ENCODE measurements at places on chromosomes 7 and 10.

GRCh38 chr10:52056291-52056690 lies 257.8 kb upstream of the DKK1 start:
- no peak for DNase-seq

GRCh38 chr7:140920745-140921144 lies 4.0 kb downstream of the BRAF start:
- no peak for DNase-seq

- DNase-seq = no peak
These were observed 6.7 kb upstream of the PAXIP1 start for GRCh38 chr7:155009570-155010157.

- DNase-seq = no peak
These were observed 5.0 kb downstream of the VIPR2 start for GRCh38 chr7:159139639-159140038.

- no peak for DNase-seq
These were observed 169.3 kb upstream of the AKR1E2 start for GRCh38 chr10:4656576-4657194.

DNA sequence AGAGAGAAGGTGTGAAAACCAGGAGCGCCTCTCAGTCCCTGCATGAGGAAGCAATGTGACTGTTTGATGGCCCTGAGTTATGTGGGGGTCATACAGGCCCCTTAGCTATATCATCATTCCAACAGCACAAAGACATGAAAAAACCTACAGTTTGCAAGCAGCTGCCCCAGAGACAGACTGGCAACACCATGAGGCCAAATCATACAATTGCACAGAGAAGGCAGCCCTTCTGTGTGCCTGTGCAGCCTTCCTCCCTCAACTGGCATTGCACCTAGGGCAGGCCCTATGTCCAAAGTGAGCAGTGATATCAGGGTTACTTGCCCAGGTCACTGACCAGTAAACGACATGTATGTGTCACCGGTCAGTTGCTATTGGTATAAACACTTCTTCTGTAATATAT lies 41.6 kb downstream of the GPRIN2 start:
- no peak for DNase-seq

DNA sequence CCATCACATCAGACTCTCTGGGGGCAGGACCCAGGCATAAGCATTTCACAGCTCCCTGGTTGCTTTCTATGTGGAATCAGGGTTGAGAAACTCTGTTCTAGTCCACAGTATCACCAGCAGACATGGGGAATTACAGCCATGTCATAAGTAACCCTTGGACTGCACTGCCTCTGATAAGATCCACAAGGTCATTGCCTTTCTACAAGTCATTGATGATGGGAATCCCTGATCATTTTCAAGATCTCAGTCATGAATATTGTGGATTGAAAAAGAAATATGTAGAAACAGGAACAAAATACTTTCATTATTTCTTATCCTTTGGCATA lies 304.1 kb downstream of the KLF6 start:
- DNase-seq = no peak

DNA sequence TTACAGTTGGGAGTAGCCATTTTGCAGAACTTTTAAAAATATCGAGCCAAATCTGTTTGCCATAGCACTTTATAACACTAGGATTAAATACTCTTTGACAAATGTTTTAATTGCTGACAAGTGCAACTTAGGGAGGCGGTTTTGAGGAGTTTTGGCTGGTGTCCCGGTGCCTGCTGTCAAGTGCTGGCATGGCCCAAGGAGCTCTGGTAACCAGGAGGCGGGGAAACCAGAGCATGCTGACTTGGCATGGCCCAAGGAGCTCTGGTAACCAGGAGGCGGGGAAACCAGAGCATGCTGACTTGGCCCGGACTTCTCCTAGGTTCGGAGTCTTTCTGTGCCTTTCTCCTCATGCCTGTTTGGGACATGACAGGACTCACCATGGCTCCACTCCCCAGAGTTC lies 30.8 kb upstream of the ZNF32 start:
- DNase-seq = no peak

DNA sequence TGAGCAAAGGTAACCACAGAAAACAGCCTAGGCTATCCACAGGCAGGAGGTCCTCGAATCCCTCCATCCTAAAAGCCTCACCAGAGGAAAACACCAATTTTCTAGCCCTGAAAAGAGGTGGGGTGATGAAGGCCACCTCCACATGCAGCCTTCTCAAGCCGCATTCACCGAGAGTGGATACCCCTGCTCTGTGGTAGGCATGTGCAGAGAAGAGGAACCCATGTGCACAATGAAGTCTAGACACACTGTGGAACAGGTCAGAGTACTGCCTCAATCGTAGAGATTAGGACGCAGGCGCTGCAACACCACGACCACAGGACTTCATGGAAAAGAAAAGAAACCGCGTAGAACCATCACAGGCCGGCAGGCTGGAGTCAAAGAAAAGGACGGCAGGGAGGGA lies 38.8 kb downstream of the GRB10 start:
- DNase-seq = no peak

DNA sequence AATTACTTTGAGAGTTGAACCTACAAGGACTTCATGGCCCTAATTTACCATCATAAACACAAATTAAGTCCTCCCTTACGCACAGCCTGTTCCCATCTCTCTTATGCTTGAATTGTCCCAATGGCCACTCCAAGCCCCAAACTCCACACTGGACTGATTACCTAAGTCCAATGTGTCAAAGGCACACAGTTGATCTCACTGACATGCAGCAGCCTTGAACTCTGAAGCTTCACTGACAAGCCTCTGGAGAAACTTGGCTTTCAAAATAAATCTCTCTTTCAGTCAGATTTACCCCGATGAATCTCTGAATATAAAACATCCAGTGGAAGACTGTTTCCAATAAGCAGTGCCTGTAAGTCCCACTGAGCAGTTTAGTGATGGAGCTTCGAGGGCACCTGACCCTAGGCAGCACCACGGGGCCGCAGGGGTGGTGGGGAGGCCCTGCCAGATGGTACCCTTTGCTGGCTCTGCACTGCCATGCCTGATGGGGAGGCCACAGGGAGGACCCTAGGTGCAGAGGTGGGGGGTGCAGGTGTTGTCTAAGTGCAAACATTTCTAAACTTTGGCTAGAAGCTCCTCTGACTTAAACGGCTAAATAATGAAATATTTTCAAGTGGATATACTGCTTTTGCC lies 3.3 kb upstream of the MAT1A start:
- no peak for DNase-seq

DNA sequence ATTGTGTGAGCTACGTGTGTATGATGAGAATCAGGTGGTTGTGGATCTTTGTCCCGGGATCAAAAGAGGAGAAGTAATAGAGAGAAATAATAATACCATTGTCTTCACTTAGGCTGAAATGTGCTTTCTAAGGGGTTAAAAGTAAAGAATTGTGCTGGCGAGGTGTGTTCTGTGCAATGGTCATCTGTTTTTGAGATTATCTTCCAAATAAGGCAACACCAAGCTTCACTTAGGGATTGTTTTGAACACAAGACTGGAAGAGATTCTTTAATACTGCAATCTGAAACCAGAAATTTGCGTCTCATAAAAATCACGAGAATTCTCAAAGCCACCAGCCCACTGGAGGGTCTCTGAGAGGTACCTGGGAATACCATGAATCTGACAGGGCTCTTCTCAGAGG lies 84.2 kb downstream of the ARID5B start:
- no peak for DNase-seq

DNA sequence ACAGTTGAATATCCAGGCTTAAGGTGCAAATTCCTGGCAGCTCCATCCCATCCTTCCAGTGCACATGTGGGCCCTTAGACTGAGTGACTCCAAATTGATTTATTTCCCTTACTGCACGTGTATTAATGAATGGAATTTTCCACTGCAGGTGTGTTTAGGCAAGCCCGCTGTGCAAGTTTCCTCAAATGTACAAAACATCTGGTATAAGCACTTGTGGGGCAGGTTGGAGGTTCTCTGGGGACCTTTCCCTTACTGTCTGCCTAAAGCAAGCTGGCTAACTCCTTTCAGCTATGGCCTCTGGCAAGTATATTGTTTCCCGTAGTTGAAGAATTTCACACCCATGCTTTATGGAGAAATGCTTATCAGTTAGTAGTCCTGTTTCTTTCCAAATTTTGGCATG lies 25.3 kb upstream of the GIMAP6 start:
- DNase-seq = no peak

- DNase-seq = no peak
These were observed 20.3 kb upstream of the HECTD2 start for GRCh38 chr10:91389636-91390512.

GRCh38 chr10:62048470-62048869 lies 147.0 kb downstream of the ARID5B start:
- no peak for DNase-seq

GRCh38 chr7:116705419-116705818 lies 33.4 kb downstream of the MET start:
- DNase-seq = no peak

DNA sequence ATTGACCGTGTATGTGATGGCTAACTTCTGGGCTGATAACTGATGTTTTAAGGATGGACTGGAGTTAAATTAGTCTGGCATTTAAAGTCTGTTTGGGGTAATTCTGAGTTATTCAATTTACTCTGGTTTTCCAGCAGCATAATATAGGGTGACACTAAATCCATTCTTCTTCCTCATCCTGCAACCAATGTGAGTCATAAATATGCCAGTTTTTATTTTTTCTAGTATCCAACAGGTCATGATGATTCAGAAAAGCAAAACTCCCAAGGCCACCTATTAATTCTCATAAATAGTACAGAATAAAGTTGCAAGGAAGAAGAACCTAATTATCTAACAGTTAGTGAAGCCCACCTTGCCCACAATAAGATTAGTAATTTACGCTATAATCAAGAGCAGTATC lies 7.5 kb upstream of the EPHB6 start:
- no peak for DNase-seq

- DNase-seq = no peak
These were observed 721.5 kb downstream of the GRID1 start for GRCh38 chr10:85645053-85645452.

- DNase-seq = no peak
These were observed 482.6 kb upstream of the GALNT17 start for GRCh38 chr7:70649323-70649722.

DNA sequence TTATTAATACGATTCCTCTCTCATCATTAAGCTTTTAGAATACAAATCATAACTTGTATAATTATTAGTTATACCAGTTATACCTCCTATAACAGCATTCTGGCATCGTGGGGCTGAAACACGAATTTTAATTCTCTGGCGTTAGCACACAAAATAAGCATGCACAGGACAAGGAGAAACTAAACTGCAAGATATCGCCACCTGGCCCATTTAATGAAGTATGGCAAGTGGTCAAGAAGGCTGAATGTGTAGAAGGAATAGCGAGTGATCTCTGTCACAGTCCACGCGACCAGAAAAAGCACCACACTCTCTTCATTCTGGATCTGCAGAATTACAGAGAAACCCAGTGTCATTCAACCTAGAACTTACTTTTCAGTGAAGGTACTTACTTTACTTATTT lies 18.1 kb downstream of the HACD1 start:
- DNase-seq = no peak

GRCh38 chr7:65287023-65287422 lies 86.6 kb upstream of the ZNF92 start:
- DNase-seq = no peak

DNA sequence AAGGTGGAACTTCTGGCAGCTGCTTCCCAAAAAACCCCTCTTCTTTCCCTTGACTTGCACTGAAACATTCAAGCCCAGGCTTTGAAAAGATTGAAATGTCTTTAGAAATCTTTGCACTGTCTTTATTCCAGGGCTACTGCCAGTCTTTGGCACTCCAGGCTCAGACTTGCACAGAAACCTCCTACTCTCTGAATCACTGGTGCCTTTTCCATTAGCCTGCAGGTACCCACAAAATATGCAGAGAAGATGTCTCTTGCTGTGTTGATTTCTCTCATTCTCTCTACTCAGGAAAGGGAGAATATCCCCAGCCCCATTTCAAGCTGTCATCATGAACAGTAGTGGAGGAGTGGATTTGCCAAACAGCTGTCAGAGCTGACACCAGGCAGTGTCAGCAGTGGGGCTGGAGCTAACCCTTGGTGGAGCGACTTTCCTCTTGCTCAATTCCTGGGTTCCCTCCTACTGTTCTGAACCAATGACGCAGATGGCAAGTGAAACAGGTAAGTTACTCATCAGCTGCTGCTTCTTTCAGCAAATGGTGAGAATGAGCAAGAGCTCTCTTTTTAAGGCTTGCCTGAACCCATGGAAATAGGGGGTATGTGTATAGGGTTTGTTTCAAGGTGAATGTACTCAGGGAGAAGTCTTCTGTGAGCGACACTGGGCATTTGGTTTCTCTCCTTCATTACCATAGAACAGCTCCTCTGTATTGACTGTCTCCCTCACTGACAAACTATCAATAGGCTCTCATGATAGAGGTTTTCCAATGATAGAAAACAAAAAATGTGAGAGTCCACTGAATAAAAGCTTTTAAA lies 362.4 kb downstream of the ADRA2A start:
- DNase-seq = no peak

DNA sequence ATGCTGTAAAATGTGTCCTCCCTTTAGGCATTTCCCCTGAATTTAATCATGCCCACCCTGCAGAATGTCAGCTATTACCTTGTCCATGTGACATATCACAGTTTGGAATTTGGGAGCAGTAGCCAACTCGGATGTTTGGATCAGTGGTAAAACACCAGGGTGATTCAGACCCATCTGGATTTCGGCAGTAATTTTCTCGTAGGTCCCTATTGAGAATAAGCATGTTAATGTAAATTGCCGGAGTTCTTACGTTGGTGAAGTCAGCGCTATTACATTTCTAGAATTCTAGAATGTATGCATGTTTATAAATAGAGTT lies 44.1 kb downstream of the HGF start:
- no peak for DNase-seq

DNA sequence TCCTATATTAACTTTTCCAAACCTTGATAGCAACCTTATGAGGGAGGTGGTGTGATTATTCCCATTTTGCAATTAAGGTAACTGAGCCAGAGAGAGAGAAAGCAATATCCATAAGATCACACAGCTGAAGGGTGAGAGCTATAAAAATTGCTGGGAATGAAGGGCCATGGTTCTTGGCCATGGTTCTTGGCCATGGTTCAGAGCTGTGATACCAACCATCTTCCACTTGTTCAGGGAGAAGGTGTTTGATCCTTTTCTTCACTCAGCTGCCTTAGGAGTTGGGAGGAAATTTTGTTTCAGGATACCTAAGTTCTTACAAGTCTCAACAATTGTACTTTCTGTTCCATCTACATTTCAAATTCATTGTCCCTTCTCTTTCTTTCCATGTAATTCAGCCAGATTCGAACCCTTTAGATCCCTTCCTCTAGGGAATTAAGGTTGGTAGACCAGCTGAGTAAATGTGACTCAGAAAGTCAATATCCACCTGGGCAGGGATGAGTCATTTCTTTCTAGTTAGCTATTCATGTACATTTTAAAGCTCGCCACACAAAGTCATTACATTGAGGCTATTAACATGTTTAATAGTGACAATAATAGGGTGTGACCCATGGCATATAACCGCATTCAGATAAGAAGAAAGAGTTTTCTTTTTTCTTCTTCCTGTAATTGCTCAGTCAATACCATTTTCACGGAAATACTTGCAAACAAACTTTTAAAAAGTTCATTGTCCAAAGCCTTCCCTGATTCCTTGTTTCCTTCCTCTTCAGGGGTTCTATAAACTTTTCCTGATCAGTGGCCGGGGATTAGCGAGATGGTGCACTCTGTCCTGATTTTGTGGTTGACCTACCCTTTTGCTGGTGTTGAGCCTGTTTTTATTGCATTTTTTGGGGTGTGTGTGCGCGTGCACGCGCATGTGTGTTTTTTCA lies 143.4 kb downstream of the TCF7L2 start:
- no peak for DNase-seq
